ENCODE measurements at places on chromosomes 5 and 9. TPM values are rescaled to one million over a fixed set of nuclear protein-coding genes. Genes with fewer than 3 reads are reported as not detected.
A peak's percentile ranks its signal among the peaks of the same experiment; 100 is the strongest.

DNA sequence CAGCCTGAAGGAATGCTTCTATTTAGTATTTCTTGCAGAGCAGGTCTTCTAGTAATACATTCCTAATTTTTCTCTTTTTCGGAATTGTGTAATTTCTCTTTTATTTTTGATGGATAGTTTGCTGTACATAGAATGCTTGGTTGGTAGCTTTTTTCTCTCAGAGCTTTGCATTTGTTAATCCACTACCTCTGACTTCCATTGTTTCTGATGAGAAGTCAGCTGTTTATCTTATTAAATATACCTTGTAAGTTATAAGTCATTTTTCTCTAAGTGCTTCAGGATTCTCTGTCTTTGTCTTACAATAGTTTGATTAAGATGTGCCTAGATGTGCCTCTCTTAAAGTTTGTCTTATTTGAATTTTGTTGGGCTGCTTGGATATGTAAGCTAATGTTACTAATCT, 101.9 kb downstream of the HTR1A start:
- DNase-seq = no peak

DNA sequence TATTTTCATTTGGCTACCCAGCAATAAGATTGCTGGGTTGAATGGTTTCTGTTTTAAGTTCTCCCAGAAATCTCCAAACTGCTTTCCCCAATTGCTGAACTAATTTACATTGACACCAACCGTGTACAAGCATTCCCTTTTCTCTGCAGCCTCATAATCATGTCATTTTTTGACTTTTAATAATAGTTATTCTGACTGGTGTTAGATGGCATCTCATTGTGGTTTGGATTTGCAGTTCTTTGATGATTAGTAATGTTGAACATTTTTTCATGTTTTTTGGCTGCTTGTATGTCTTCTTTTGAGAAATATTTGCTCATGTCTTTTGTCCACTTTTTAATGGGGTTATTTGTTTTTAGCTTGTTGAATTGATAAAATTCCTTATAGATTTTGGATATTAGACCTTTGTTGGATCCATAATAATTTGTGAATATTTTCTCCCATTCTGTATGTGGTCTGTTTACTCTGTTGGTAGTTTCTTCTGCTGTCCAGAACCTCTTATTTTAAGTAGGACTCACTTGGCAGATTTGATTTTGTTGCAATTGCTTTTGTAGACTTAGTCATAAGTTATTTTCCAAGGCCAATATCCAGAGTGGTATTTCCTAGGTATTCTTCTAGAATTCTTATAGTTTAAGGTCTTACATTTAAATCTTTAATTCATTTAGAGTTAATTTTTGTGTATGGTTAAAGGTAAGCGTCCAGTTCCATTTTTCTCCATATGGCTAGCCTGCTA, 793.7 kb downstream of the BRINP1 start:
- DNase-seq = no peak

DNA sequence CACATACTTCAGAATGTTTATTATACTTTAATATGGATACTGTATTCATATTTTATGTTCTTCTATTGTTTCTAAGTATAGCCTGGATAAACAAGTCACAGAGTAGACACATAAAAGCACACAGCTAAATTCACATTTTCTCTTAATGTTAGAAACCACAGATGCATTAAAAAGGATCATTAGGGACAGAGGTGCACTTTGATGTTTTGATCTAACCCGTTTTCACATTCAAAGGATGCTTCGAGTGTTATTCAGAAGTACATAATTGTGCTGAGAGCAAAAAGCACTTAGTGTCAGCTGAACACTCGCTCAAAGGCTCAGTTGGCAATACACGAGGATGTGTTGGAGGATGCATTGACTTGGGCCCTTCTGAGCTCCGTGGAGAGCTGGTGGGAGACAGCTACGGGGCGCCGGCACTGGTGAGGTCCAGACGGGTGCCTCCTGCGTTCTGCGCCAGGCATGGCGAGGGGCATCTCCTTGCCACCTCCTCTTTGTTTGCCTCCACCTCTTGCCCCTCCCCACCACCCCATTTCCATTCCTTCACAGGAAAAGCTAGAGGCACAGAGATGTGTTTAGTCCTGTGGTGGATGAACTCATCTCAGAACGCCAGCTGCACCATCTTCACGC, 35.5 kb downstream of the MED10 start:
- DNase-seq = no peak

DNA sequence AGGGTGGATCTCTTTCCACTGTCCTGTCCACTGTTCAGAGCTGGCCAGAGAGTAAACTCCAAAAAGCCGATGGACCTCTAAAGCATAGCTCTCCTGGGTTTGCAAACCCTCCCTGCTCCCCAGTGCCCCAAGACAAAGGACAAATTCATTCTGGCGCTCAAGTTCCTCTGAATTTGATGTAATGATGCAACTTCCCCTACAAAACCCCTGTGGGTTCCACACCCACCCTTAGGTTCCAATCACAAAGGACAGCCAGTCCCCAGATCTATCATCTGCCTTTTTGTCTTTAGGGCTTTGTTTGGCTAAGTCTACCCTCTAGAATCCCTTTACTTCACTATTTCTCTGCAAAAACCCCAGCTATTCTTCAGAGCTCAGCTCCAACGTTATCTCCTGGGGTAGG, 57.4 kb upstream of the SLC25A51 start:
- no peak for DNase-seq

- no peak for DNase-seq
Observed at GRCh38 chr5:18954239-18954638, 1033.8 kb downstream of the CDH18 start.

GRCh38 chr5:138967791-138968448, 92.8 kb upstream of the LRRTM2 start:
- DNase-seq = no peak

GRCh38 chr5:173743641-173744343, 127.3 kb upstream of the BOD1 start:
- DNase-seq = no peak

DNA sequence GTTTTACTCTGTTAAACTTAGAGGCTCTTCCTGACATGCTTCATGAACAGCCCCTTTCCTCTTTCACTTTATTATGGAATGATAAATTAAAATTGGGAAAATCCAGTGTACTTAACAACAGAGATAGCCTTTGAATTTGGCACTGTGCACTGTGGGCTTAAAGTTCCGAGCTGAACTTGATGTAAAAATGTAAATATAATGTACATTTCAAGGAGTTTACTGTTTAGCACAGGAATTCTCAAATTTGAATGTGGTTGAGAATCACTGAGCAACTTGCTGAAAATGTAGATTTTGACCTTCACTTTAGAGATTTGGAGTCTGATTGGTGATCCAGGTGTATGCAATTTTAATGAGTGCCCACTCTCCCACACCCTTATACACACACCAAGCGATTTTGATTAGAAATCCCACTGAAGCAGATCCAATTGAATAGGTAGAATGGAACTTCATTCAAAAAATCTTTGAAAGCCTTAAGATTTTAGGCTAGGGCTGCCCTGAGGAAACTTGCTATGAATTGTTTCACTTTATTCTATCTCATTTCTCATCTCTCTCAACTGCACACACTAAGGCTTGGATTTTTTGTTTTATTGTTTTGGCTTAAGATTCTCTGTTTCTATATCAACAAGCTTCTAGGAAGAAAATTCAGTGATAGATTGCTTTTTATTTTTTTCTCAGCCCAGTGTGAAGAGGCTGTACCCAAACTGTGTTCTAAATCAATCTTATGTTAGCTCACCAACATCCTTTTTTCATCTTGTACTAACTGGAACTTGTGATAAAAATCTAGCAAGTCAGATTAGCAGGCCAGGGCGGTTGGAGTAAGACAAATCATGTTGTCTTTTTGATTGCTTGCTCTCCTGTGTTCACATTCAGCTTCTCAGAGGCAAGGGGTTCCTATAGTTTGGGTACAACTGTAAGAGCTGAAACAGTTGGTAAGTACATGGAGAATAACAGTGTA, 22.9 kb downstream of the NUDT12 start:
- DNase-seq = no peak

- DNase-seq = no peak
Observed at GRCh38 chr9:19163631-19164030, 36.3 kb upstream of the PLIN2 start.

- DNase-seq = no peak
Observed at GRCh38 chr5:165282491-165282890, 1777.1 kb downstream of the MAT2B start.

GRCh38 chr9:130995086-130996011, 13.6 kb upstream of the LAMC3 start:
- no peak for DNase-seq

- no peak for DNase-seq
Observed at GRCh38 chr5:56168066-56168478, 65.1 kb downstream of the ANKRD55 start.

DNA sequence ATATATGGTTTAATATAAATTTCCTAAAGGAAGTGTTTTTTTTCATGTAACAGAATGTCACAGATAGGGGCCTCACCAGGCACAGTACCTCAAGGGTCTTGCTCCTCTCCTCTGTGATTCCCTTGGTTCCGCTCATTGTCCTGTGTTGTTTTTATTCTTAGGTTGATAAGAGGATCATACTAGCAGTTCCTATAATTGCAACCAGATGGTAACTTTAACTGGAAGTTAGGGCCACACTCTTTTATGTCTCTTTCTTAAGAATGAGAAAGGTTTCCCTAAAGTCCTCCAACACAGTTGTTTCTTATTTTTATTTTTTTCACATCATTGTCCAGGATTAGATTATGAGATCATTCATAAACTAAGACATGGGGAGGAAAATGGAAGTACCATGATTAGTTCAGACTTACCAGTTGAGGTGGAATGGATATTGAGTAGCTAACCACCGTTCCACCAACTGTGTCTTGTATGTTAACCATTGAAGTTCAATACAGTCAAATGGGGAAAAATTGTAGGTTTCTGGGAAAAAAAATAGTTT, 41.1 kb downstream of the FAM174A start:
- DNase-seq = no peak

GRCh38 chr9:79210541-79211243, 361.1 kb upstream of the TLE4 start:
- DNase-seq = no peak

GRCh38 chr5:79743846-79744605, 54.4 kb downstream of the CMYA5 start:
- DNase-seq = peak; percentile 56

- peak; percentile 21 for DNase-seq
Observed at GRCh38 chr9:130298662-130299279, 33.2 kb downstream of the HMCN2 start.

DNA sequence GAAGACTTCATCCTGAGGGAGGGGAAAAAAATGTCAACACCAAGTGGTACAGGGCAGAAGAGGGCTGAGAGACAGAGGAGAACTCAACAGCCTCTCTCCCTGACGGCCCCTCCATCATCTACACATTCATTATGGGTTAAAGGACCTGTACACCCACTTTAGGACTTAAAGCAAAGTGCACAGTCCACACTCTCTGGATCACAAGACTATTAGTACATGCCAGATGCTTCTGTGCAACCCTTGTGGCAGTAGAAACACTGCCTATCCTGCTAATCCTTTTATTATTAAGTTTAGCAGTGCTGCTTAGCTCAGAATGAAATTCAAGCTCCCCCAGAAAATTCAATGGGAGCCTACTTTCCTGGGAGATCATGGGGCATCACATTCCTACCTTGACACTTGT, 1.9 kb downstream of the FRMD3 start:
- DNase-seq = no peak

DNA sequence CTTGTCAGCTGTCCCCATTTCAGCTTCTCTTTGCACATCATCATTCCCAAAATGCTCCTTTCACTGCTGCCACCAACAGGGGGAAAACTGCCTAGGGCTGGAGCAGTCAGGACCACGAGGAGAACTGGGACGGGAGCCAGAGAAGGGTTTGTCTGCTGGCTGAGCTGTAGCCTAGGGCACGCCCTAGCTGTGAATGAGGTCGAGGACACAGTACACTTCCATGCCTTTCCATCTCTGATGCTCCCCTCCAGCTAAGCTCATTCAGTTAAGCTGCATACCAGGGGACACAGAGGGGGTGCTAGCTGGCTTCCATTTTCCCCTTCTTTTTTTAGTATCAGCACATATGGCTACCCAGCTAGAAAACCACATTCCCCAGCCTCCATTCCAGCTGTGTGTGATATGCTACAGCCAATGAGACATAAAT, 64.7 kb downstream of the STK10 start:
- peak; percentile 82 for DNase-seq

- no peak for DNase-seq
Observed at GRCh38 chr9:92444841-92445240, 20.6 kb upstream of the OMD start.

DNA sequence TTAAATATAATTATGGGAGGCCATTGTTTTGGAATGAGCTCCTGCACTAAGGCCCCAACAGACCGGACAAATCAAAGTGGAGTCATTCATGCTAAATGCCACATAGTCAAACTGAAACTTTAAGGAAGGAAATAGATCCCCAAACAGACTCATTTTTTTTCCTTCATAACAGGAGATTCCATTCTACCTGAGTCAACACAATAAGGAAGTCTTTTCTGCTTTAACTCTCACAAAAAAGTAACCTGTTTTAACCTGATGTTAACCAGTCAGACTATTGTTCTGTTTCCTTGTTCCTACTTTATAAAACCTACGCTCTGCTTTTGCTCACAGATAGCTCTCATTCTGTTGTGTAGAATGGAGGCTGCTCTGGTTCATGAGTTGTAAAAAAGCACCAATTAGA, 234.9 kb downstream of the YTHDC2 start:
- DNase-seq = no peak

LECT2 gene
- total RNA-seq = not detected

UGT3A2 gene
- total RNA-seq = not detected

CATSPER3 gene
- total RNA-seq = 0.74 TPM

GLRA1 gene
- total RNA-seq = not detected

SPATA31A3 gene
- total RNA-seq = not detected

CRHBP gene
- total RNA-seq = 0.92 TPM

ECM2 gene
- total RNA-seq = 5.3 TPM
